Sciatic nerve (tissue), 2 donors: ENCODE measurements at places on chromosomes 16 and 17.
A peak's percentile ranks its signal among the peaks of the same experiment; 100 is the strongest.

DNA sequence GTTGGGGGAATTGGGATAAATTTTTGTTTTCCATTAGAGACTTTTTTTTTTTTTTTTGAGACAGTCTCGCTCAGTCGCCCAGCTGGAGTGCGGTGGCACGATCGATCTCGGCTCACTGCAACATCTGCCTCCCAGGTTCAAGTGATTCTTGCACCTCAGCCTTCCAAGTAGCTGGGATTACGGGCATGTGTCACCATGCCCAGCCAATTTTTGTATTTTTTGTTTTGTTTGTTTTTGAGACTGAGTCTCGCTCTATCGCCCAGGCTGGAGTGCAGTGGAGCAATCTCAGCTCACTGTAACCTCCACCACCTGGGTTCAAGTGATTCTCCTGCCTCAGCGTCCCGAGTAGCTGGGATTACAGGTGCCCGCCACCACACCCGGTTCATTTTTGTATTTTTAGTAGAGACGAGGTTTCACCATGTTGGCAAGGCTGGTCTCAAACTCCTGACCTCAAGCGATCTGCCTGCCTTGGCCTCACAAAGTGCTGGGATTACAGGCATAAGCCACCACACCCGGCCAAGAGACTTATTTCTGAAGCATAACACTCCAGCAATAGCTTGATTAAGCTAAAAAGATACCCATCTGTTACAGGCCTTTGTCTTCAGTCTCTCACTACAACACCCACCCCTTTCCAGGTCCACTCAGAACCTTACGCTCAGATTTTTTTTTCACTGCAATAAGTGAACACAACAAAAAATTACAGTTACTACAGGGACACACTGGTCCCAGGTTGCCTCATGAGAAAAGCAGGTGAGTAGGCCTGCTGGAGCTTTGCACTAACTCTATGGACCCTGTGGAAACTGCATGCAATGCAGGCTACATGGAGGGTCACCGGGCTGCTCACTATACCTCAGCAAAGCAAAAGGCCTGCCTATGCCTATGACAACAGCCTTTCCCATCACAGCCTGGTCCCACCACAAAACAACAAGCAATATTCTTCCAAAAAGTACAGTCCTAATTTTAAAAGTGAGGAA, 34.6 kb downstream of the KANSL1 start:
- DNase-seq, result no peak

DNA sequence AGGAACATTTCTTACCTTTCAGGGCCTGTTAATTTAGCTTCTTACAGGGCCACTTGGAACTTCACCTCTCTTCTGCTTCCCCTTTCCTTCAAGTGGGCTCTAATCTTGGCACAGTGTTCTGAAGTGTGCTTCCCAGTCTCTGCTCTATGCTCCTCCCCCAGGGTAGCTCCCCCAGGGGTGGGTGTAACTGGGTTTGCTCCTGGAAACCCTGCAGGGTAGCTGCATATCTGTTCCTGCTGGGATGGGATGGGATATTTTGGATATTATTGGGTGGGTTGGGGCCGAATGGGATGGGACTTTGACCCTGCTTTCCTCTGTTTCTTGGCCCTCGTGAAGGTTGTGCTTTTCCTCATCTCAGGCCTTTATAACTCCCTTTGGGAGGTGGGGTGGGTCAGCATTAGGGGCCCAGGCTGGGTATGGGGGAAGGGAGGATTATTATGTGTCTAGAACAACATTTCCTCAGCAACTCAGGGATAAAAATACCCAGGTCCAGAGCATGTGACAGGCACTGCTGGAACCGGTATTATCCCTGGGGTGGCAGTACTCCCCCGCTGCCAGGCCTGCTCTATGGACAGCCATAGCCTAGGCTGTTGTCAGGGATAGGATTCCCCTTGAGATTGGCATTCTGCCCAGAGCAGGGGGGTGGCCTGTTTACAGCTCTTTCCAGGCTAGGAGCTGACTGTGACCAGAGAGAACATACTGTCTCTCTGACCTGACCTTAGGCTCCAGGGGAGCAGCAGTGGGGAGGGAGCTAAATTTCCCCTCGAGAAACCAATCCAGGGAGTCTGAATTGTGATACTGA, 5.0 kb downstream of the NFE2L1 start:
- DNase-seq, result peak; percentile 80

- DNase-seq, result no peak
These were observed 17.3 kb downstream of the UTS2R start for GRCh38 chr17:82388922-82389283.

DNA sequence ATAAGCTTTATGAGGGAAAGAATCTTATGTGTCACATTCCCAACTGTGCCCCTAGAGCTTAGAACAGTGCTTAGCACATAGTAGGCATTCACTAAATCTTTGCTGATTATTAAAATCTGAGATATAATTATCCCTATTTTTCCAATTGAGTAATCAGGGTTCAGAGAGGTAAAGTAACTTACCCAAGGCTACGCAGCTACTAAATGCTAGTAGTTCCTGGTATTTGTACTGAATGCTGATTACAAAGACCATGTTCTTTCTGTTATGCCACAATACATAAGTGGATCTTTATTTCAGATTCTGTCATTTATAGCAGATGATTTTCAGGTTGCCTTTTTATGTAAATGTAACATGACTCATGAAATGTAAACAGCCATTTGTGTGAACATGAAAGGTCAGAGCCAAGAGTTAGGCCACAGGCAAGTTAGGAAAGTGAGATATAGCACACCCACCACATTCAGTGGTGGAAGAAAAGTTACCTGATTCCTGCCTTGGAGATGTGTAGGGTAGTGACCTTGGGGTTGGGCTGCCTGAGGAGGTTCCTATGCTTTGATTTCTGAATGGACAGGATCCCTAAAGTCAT, 77.2 kb downstream of the FTO start:
- no peak for DNase-seq

DNA sequence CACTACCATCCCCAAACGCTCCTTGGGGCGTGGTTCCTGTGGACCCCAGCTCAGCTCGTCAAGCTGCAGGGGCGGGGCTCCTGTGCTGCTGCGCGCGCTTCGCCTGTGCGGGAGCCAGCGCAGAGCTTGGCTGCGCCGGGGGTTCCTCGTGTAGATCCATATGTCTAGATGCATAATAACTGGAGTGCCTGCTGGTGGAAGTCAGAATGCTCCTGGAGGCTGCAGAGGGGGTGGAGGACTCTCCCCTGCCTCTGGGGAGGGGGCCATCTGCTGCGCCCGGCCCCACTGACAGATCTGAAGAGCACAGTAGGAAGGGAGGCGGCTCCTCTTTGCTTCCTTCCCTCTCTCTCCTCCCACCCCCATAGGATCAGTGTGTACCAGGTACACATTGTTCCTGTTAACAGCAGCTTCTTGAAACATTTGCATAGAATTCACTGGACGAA, 4.6 kb downstream of the RASD1 start:
- peak; percentile 51 for DNase-seq

DNA sequence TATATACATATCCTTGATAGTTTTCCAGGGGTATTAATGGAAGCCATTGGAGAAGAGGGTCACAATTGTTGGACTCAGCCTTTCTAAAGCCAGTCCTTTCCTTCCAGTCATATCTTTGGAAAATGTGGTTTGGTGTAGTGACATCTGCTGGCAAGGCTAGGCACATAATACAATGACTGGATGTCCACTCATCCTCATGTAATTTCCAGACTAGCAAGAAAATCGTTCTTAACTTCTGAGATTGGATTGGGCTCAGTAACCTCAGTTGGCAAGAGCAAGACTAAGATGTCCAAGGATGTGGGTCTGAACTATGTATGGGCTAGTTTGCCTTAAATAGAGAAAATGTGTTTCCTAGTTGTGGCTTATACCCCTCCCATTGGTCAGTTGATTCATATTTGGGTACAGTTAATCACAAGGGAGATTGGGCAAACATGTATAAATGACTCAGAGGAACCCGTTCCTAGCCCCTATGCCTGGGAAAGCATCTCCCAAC, 8.7 kb upstream of the KAT7 start:
- no peak for DNase-seq

DNA sequence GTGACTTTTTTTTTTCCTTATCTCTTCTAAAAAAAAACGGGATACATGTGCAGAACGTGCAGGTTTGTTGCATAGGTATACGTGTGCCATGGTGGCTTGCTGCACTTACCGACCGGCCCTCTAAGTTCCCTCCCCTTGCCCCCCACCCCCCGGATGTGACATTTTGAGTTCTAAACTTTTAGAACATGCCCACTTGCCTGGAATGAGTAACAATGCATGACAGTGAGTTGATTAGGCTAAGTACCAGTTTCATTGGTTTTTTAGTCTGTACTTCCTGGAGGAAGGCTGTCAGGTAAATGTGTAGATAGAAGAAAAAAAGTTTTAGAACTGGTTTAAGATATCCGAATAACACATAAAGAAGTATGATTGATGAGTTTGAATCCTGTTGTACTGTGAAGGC, 4.0 kb downstream of the BPTF start:
- DNase-seq, result no peak

- DNase-seq, result no peak
These were observed 15.3 kb downstream of the FOXN1 start for GRCh38 chr17:28521311-28522085.

GRCh38 chr16:66925322-66925840, at the start of gene RRAD:
RRAD (minus strand) TSS chr16:66925535; CDS start chr16:66925179, 356 bp downstream.
- DNase-seq, result peak; percentile 68

GRCh38 chr17:55859301-55859795, 108.5 kb downstream of the PCTP start:
- DNase-seq, result no peak

- no peak for DNase-seq
These were observed 7.0 kb downstream of the TERF2 start for GRCh38 chr16:69378760-69379159.

DNA sequence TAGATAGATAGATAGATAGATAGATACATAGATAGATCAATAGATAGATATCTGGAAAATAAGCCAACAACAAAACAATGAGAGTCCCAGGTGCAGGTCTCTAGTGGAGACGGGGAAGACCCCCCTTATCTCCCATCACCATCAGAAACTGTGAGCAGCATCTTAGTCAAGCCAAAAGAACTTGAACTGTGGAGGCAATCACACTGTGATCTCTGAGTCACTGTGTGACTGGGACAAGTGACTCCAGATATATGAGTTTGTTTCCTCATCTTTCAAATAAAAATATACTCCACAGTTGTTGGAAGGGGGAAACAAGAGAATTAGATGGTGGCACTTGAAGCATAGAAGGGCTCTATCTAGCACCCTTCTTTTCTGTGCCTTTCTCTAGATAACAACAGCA, 42.1 kb downstream of the NOG start:
- DNase-seq, result no peak

DNA sequence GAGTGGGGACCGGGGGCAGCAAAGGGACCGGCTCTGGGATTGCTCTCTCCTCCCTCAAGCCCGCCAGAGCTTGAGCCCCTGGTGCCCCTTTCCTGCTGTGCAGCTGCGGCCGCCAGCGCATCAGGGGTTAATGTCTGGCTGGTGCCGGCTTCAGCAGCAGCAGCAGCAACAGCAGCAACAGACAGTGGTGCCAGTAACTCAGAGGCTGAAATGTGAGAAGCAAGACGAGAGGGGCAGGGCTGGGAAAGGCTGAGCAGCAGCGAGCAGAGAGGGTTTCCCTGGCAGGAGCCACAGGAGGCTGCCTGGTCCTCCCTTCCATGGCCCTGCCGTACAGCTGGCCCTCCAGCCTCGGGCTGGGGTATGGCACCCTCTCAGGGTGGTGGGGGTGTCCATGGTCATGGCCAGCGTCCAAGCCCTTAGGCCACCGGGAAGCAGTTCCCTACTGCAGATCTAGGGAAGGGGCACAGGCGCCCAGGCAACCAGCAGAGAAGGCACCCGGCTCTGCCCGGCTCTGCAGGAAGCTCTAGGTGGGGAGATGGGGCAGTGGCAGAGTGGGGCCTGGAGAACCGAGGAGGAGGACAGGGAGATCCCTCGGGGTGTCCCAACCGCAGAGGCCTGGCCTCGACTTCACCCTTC, 21.1 kb upstream of the TFAP4 start:
- DNase-seq, result peak; percentile 72

DNA sequence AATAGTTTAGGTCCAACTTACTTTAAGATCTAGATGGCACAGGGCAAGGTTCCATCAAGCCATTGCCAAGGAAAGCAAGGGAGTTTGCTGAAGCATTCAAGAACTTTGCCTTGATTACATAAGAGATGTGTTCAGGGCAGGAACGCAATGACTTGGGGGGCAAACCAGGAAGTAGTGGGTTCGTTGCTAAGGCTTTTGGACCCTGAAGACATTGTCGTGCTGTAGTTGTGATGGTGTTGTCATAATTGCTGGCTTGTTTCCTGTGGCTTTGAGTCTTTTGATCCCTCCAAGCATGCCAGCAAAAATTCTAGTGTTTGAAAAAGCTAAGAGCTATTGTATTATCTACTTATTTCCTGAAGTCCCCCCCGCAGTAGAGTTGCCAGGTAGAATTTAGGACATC, 70.7 kb upstream of the HNF1B start:
- DNase-seq, result no peak

- no peak for DNase-seq
These were observed 98.3 kb upstream of the MYOCD start for GRCh38 chr17:12567077-12568053.

DNA sequence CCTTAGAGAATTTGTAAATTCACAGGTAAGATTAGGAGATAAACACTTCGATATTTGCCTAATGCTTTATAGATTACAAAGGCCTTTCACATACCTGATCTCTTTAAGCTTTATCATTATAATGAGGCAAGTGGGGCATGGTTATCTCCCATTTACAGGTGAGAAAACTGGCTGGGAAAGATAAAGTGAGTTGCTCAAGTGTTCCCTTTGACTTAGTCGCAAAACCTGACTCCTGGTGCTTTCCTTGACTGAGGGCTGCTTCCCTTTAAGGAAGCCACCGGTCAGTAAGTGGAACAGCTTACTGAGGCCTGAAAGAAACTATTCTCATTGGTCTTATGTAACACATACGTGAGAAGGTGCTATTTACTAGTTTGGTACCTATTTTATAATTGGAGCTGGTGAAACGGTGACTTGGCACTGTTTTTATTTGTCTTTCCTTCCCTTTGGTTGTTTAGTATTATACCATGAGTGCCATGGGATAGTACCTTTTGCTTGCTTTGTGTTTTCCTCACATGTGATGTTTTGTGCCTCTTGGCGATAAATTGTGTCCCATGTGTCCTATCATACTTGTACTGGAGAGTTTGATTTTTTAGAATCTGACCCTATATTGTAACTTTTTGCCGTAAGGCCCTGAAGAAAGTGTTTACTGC, 57.2 kb downstream of the NUP88 start:
- no peak for DNase-seq

DNA sequence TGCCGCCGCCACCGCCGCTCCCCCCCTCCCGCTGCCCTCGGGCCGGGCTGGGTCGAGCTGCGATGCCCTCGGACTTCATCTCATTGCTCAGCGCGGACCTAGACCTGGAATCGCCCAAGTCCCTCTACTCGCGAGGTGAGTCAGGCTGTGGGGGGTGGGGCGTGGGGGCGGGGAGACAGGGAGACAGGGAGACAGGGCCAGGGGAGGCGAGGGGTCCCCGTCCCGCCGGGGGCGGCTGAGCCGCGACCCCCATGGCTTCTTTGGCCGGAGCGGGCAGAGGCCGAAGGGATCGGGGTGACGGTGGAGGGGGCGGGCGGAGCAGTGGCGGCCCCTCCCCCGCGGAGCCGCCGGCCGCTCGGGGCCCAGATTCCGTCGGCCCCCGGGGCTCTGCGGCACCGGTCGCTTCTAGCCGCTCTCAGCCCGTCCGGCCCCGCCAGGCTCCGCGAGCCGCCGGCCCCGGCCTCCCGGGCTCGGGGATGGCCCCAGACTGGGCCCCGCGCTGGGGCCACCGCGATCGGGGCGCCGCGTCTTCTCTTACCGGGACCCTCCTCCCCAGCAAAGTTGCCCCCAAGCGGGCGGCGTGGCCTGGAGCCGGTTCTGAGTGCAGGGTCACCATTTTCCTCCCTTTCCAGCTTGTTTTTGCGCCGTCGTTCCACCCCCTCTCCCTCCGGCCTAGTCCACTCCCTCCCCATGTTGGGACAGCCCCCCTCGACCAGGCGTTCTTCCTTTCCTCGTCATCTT, 644 bp downstream of the NFAT5 start:
- peak; percentile 81 for DNase-seq
